ENCODE measurements at places on chromosomes 1 and 21.

DNA sequence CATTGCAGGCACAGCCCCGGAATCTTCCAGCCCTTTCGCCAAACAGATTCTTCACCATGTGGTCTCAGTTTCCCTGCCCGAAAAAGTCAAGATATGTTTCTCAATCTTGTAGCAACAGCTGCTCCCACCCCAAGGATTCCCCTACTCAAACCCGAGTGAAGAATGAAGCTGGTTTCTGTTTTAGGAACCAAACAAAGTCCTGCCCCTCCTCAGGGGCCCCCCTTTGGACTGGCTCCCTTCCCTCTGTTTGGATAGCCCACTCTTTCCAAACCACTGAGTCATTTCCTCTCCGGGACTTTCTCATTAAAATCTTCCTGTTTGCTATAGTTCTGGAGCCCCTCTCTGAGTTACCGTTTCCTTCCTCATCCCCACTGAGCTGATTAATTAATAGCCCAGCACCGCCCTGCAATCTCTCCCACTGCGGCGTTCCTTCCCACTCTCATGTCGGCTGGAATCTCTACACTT, 100.9 kb downstream of the TSEN15 start:
- no peak for DNase-seq

GRCh38 chr1:154276797-154277196, 4.4 kb downstream of the HAX1 start:
- DNase-seq: no peak

- no peak for DNase-seq
Measured at GRCh38 chr21:44927587-44928461, 7.1 kb upstream of the ITGB2 start.

DNA sequence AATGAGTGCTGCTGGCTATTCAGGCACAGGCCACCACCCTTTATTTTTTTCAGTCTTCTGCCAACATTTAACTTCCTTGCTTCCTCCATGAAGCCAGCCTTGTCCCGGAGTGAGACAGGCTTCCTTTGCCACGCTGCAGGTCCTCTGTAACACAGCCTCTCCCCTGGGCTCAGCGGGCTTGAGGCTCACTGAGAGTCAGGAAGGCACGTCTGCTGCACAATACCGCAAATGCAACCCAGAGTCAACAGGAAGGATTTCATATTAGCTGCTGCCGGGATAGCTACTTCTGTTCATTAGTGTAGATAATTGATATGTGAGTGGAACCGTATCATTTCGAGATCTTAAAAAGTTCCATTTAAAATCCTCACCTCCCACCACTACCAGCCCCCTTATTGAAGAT, 22.5 kb downstream of the MYOG start:
- DNase-seq: no peak

DNA sequence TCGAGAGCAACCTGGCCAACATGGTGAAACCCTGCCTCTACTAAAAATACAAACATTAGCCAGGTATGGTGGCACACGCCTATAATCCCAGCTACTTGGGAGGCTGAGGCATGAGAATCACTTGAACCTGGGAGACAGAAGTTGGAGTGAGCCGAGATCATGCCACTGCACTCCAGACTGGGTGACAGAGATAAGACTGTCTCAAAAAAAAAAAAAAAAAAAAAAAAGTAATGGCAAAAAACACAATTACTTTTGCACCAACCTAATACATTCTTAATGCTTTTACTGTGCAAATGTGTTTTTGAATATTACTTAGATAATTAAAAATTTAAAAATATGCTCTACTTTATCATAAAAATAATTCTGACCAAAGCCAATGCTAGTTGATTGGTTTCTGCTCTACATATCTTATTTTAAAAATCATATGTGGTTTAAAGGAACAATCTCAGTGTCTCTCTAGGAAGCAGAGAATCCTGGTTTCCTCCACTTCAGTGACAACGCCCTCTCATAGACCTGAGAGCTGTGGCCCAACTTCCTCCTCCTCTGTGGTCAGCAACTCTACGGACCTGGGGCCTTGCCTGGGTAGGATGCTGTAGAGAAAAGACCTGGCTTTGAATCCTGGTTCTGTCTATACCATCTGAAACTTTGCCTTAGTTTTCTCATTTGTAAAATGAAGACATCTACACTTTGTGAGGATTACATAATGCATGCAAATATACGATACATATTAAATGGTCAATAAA, 64.7 kb downstream of the TGFBR3 start:
- DNase-seq: no peak

DNA sequence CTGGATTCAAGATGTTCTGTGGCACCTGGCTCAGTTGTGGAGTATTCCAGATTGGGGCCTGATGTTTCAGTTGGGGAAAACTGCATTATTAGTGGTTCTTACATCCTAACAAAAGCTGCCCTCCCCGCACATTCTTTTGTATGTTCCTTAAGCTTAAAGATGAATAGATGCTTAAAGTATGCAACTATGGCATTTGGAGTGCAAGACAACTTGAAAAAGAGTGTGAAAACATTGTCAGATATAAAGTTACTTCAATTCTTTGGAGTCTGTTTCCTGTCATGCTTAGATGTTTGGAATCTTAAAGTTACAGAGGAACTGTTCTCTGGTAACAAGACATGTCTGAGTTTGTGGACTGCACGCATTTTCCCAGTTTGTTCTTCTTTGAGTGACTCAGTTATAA, 7.2 kb downstream of the FPGT start:
- no peak for DNase-seq

DNA sequence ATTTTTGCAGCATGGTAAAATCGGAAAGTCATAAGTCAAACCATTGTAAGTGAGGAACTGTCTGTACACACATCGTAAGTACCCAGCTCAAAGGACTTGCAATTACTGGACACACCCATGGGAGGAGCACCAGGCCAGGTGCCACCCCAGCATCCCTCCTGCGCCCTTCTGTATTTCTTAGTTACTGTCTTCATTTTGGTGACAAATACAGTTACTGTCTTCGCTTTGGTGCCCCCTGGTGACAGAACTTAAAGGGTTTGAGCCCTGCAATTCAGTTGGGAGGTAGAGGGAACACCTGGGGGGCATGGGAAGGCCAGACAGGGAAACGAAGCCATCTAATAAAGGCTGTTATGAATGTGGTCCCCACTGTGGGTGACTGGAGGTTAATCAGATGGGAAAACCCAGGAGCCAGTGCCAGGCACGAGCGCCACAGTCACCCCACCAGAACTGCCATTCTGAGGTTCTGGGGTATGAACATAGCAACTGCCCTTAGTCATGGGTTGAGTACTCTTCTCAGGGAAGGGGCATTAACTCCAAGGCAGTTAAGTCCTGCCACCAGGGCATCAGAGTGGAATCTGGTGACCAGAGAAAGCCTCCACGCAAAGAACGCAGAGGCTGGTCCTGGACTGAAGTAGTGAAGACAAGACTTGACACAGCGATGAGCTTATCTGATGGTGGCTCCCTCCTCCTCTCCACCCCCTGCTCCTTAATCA, 612.9 kb downstream of the PTPRU start:
- DNase-seq: no peak

DNA sequence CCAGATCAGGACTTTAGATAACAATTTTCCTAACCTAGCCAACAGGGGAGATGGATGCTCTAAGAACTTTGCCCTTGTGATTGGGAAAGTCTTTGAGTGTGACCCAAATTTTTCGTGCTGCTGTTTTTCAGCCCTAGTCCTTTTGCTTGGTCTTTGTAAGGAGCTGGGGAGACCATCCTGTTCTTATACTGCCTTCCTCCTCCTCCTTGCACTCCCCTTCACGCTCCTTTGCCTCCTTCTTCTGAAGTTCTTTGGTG, 5.7 kb downstream of the KCNQ4 start:
- DNase-seq: no peak

Measured in retinal pigment epithelial cell (primary cell).